SW 1271 (cell line): ENCODE measurements at places on chromosomes 4 and X.

- no peak for DNase-seq
These were observed 8.3 kb downstream of the GPRIN3 start for GRCh38 chr4:89299153-89299791.

GRCh38 chrX:77060572-77060971 lies 386.6 kb upstream of the FGF16 start:
- no peak for DNase-seq

DNA sequence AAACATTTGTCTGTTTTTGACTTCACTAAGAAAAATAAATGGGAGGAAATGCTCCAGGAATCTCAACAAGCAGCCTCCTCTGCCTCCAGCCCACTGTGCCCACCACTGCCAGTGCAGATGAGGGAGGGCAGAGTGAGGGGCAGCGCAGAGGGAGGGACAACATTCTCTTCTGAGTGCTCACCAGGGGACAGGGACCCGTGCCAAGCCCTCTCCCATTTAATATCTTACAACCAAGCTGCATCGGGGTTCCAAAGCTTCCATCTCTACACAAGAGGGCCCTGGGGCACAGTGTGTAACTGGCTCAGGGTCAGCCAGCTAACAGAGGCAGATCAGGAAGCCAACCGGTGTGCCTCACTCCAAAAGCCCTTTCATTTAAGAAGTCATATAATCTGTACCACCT lies 120.4 kb downstream of the NSUN7 start:
- no peak for DNase-seq

DNA sequence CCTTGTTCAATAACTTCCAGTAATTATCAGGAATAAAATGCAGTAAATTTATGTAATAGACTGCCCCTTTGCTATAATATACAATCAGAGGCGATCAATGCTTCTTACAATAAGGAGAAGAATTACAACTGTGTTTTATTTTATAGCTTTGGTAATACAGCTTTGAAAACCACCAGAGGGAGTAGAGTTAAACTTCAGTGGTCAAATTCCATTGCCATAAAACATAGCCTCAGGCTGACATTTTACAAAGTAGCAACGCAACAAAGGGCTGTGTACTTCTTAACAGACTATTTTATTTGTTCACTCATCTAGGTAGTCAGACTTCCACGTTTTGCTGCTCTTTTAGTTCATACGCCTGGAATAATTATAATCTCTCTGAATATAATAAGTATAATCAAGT lies 58.5 kb downstream of the TEX13C start:
- no peak for DNase-seq

- no peak for DNase-seq
These were observed 4.2 kb downstream of the LETM1 start for GRCh38 chr4:1851575-1852410.

- no peak for DNase-seq
These were observed 172.2 kb downstream of the GABRB1 start for GRCh38 chr4:47203593-47203992.

DNA sequence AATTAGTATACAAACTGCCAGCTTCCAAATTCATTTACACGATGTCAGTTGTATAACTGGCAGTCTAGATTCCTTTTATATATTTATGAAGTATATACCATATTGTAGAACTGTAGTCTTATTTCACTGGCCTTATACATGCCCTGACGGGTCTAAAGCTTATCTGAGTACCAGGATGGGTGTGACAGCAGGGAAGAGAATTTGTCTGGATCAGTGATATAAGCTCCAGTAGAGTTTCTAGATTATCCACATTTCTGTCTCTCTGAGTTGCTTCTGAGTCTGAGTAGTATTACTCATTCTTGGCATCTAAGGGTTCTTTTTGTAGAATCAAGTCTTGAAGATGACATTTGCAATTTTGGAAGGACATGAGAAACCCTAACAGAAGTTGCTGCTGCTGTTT lies 101.3 kb downstream of the RPA4 start:
- no peak for DNase-seq

GRCh38 chr4:33369446-33369845 lies 2649.3 kb downstream of the PCDH7 start:
- no peak for DNase-seq

GRCh38 chr4:118734491-118735205 lies 49.5 kb downstream of the METTL14 start:
- no peak for DNase-seq

DNA sequence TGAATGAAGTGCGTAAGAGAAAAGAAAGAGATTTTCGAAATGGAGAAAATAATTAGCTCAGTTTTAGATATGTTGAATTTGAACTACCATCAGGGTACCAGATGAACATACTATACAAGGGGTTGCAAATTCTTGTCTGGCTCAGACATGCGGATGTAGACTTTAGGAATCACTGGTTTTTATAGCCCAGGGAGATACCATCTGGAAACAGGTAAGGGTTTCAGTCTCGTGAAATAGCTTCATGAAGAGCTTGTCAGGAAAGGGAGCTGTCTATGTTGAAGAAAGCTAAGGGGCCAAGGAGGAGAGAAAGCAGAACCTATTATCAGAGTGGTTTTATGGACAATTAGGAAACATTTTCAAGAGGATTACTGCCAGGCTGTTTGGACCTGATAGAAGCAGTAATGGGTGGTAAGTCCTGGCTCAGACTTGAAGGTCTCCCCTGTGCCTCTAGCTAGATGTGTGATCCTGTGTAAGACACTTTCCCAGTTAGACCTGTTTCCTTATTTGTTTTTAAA lies 6.7 kb downstream of the RAB9A start:
- DNase-seq, result no peak

DNA sequence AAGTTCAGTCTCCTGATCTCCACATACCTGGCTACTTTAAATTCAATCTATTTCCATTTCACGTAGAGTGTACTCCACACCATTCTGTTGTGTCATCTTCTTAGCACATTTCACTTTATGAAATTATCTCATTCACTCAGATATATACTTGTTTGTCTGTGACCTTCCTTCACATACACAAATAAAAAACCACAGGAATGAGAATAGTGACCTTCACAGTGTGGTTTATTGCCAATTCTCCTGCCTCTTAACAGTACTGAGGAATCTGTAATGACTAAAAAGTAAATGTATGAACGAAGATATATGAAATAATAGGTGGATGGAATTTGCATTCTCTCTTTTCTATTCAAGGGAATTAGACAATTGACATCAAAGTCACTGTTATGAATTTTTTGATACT lies 183.9 kb upstream of the PCDH7 start:
- DNase-seq, result peak; percentile 53

DNA sequence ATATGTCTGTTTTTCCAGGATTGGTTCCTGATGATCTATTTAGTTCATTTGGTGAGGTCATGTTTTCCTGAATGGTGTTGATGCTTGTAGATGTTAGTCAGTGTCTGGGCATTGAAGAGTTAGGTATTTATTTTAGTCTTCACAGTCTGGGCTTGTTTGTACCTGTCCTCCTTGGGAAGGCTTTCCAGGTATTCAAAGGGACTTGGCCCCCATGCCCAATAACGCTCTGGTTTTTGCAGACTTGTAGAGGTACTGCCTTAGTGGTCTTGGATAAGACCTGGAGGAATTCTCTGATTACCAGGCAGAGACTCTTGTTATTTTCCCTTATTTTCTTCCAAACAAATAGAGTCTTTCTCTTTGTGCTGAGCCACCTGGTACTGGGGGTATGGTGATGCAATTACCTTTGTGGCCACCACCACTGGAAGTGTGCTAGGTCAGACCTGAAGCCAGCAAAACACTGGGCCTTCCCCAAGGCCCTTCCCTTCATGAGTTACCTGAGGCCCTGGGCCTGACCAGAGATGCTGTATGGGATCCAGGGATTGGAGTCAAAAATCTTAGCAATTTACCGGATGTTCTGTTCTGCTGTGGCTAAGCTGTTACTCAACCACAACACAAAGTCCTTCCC lies 63.3 kb upstream of the RXFP1 start:
- DNase-seq, result no peak

- no peak for DNase-seq
These were observed 39.5 kb downstream of the ENOPH1 start for GRCh38 chr4:82469791-82470345.

GRCh38 chr4:173958445-173958844 lies 325.0 kb downstream of the FBXO8 start:
- DNase-seq, result no peak

DNA sequence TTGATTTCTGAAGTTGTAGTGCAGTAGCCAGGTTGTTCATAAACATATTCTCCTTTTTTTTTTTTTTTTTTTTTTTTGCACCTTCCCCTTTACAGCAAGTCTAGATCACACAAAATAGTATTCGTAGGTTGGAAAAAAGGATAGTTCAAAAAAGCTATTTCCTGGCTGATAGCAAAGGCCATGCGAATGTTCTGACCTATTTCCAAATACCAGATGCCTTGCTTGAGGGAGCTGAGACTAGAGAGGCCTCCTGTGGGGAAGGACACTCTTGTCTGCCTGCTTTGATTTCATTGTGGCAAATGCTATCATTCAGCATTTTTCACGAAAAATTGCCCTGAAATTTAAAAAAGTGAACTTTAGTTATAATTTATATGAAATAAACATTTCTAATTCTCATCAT lies 111.4 kb downstream of the MAD2L1 start:
- no peak for DNase-seq

DNA sequence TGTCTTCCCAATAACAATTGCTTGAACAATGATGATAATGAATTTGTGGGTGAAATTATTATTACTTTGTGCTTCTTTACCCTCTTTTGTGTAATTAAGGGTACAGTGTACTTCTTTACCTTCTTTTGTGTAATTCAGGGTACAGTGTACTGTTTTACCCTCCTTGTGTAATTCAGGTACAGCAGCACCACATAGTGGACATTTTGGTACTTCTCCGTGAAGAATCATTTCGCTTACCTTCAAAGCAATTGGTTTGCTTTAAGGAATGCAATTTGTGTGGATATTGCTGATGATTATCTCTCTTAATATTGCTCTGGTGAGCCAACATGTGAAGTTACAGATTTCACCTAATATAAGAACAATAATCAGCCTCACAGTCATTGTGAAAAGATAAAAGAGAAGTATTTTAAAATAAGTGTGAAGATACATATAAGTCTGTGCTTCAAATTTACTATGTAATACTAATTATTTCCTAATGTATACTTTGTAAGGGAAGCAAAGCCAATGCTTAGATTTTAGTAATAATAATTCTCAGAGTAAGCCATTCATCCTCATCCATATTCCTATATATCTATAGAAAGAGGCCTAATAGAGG lies 27.2 kb upstream of the SEC24B start:
- DNase-seq, result no peak

GRCh38 chr4:76420762-76421581 lies at the start of gene CCDC158:
CCDC158 (minus strand) TSS chr4:76421141; CDS start chr4:76403207, 17,934 bp downstream.
- no peak for DNase-seq

DNA sequence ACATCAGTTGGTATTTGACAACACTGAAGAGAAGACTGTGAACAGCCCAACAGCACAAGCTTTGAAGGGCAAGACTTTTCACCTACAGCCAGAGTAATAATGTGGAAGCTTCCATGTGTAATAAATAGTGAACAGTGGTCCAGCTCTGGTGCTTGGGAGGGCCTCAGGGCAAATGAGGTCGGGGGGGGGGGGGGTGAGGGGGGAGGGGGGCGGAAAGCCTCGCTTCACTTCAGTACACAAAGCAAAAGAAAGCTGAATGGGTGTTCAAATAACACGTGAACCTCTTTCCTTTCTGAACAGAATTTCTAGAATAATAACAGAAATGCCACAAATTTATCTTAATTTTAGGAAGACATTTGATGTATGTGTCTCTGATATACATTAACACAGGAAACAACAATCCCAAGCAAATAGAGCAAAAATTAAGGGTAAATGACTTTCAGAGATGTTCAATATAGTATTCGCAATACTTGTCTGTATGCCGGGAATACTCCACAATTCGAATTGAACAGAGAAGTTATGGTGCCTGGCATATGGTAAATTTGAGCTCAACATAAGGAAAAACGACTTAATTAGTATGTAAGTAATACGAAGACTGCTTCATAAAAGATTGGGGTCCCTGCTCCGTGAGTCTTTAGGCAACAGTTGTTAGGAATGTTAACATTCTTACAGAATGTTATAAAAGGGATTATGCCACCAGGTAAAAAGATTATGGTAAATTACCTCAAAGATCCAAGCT lies 92.6 kb downstream of the FRYL start:
- DNase-seq, result no peak
